ENCODE measurements at places on chromosomes 7 and 10.

DNA sequence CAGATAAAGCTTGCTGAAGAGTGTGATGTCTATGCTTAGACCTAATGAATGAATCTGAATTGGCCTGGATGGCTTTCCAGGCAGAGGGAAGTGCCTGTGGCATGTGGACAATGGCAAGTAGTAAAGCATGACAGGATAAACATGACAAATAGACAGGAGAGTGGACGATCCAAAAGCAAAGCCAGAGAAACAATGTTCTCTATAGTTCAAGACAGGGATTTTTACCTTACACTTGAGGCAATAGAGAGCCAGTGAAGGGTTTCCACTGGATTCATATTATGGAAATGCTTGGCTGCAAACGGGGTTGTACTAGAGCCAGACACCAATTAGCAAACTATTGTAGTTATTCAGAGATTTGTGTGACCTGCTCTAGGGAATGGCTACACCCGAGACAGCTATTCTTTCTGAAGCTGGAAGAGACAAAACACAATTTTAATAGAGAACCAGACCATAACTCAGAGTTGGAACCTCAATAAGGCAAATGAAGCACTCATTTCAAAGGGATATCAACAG is 2.3 kb downstream of the AGMO start:
- no peak for DNase-seq

- DNase-seq = no peak
Observed at GRCh38 chr7:130917669-130918128, 183.7 kb upstream of the KLF14 start.

DNA sequence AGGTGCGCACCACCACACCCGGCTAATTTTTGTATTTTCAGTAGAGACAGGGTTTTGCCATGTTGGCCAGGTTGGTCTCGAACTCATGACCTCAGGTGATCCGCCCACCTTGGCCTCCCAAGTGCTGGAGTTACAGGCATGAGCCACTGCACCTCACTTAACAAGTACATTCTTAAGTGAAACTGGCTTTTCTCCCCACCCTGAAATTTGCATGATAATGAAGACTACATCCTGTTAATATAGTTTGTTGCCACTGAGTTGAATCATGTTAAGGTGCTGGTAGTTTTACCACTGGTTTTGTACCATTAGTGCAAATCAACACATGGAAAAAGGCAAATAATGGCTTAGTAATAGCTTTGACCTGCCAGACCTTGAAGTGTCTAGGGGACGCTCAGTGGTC is 62.2 kb downstream of the MPLKIP start:
- DNase-seq = no peak

DNA sequence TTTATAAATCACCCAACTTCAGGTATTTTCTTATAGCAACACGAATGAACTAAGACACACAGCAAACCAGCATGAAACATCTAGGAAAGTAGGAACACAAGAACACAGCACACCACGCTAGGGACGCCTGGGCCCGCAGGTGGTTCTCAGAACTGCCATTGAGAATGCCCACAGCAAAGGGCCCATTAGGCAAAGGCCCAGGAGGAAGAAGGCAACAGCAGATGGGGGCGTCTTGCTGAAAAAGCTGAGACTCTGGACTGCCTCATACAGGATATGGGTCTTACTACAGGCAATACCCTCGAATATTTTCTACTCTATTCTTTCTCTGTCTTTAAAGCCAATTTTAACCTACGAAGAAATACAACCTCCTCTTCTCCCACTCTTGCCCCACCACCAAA is 77.3 kb downstream of the PARD3 start:
- DNase-seq = no peak

DNA sequence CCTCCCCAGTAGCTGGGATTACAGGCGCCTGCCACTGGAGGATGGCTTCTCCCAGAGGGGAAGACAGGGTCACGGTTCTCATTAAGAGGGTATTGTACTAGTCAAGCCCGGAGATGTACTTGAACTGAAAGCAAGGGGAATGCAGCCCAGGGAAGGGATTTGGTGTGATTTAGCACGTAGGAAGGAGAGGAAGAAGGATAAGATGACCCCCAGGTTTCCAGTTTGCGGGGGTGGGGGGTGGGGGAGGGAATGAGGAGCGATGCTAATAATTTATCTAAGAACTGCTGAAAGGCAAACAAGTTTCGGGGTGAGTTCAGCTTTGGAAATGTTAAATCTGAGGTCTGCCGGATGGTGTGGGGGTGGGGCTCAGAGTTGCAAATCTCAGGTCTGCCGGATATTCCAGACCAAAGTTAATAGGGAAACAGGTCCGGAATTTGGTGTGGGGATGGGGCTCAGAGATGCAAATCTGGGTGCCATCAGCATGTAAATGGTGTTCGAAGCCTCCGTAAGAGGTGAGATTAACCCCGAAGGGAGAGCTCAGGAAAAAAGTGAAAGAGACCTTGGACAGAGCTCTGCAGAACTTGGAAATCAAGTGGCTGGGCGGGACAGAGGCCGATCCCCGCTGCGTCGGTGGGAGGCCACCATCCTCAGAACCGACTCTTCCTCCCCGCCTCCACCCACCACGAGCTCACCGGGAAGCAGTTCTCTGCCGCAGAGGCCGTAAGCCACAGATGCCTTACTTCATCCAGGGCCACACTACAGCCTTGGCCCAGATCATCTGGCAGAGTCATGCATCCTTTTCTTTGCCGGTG is 1.6 kb upstream of the SEPHS1 start:
- no peak for DNase-seq

GRCh38 chr7:86747698-86748097 is 104.0 kb downstream of the GRM3 start:
- no peak for DNase-seq

DNA sequence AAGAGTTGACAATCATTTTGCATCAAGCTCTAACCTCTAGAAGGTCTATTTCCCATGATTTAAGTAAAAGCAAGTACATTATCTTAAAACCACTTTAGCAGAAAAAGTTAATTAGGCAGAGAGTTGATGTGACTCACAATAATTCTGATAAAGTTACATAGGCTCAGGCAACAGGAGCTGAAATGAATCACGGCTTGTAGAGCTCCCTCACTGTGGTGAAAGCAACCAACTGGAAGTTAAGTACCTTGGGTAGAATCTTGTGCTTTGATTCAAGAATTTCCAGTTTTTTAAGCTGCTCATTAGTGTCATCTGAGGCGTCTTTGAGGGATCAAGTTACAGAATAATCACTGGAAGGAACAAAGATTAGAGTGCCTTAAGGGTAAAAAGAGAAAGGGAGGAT is 68.9 kb upstream of the NFE2L3 start:
- no peak for DNase-seq

DNA sequence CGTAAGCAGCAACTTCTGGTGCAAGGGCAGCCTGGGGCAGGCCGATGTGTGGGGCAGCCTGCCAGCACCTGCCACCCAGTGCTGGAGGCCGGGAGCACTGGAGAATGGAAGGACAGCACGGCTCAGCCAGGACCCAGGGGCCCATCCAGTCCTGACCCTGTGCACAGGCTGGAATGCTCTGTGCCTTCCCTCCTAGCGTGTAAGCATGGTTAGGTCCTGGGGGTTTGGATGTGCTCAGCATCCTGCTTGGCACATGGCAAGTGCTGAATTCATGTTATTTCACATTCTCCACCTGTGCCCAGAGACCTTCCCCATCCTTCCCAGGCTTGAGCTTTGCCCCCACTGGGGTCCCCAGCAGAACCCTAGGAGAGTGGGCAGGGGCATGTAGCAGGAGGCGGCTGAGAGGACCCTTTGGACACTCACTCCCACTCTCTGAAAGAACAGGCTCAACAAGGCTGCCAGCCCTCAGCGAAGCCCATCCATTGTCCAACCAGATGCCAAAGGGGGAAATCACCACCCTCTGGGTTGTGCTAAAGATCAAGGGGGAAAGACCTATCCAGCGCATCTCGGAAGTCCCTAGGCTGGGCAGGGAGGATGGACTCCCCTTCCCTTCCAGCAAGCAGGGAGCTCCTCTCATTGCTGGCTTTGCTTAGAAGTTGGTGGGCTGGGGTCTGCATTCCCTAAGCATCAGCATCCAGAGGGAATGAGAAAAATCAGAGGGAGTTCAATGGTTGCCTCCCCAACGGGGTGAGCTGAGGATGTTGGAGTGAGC is 29.7 kb downstream of the ANXA8 start:
- no peak for DNase-seq

DNA sequence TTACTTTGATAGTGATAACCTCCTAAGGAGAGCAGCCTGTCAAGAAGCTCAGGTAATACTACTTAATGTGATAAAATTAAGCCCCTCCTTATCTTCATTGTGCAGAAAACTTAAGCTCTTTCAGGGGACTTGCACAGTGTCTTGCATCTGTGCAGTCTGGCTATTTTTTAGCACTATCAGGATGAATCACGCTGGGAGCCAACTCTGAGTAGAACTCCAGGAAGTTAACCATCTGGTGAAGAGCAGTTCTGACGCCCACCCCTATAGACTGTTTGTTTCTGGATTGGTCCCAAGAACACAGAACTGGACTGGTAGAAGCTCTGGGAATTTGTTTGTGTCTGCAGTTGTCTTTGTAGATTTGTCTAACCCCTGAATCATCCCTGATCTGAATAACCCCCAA is 41.9 kb downstream of the AGK start:
- no peak for DNase-seq

DNA sequence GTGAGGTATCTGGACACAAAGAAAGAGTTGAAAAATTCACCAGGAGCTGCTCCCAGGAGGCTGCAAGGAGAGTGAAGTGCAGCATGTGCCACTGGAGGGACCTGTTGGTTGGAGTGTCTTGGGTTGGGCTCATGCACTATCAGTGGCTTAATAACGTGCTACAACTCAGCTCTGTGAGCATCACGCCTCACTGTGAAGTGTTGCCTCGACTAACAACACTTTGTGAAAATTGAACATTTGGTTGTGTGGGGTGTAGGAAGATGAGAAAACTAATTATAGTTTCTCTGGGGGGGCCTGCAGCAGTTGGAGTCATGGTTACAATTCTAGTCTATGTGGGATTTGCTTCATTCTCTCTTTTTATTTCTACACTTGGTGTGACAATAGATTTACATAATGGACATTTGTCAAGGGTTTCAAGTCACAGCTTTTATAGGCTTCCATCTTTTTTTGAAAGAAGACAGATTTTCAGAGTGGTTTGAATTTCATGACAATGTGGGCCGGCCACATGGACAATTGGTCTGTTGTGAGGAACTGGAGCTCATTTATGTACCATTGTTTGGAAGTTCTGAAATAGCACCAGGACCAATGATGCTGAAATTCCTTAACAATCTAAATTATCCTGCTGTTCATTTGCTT is 121.3 kb downstream of the RAMP3 start:
- no peak for DNase-seq

- no peak for DNase-seq
Observed at GRCh38 chr10:15306735-15307280, 64.3 kb downstream of the FAM171A1 start.

- DNase-seq = no peak
Observed at GRCh38 chr7:80243425-80243824, 108.8 kb downstream of the GNAI1 start.

DNA sequence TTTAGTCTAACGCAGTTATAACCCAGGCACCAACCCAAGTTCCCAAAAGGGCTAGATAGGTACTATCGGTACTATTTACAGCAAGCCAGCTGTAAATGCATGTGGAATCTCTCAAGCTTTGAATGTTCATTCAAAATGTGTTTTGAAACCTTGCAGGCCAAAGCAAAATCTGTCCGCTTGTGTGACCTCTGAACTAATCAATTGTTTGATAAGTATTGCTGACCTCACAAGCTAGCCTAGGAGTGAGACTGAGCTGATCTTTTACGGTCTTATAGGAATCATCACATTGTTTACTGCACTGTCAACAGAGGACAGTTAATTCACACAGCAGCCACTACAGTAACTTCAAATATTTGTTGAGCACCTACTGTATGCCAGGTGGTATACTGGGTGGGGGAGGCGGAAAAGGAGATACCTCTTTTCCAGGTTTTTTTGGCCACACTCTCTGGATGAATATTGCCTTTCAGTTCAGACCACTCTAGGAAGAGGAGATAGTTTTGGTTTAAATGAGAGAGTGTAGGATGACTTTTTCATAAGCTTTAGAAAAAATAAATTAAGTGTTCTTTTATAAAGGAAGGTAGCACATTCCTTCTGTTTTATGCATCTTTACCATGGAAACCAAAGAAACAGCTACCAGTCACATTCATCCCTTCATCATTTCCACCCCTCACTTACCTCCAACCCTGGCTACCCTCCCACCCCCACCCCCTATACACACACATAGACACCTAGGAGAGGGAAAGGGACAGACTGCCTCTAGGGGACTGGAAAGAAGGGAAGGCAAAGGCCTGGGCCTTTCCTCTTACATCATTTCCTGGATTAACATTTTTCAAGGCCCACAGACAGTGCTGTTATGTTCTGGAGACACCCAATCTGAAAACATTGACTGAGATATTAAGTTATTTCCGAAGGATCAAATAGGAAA is 2.4 kb downstream of the PAPSS2 start:
- DNase-seq = no peak

DNA sequence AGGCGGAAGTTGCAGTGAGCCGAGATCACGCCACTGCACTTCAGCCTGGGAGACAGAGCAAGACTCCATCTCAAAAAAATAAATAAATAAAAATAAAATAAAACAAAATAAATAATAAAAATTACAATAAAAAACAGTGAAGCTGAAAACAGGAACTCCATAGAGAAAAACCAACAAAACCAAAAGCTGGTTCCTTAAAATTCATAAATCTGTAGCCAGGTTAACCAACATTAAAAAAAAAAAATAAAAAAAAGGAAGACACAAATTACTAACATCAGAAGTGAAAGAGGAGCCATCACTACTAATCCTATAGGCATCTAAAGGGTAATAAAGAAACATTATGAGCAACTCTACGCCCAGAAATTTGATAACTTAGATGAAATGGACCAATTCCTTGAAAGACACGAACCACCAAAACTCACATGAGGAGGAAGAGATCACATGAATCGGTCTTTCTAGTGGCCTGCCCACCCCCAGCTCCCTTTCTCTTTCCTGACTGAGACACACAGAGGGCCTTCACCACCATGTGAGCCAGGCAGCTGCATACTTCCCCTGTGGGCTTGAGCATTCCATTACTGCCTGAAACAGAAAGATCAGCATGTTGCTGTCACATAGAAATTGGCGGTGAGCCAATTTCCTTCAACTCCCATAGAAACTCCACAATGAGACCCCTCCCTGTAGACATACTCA is 208.7 kb downstream of the MAD1L1 start:
- peak; percentile 26 for DNase-seq

- DNase-seq = no peak
Observed at GRCh38 chr7:103867874-103868273, 121.6 kb downstream of the RELN start.

- no peak for DNase-seq
Observed at GRCh38 chr10:6926971-6927370, 346.9 kb upstream of the PRKCQ start.
